ENCODE measurements at places on chromosomes 12 and 14. TPM values are rescaled to one million over a fixed set of nuclear protein-coding genes. Genes with fewer than 3 reads are reported as not detected.

Gene SYNDIG1L
- 0.15 TPM for total RNA-seq

GRCh38 chr14:99321955-99322730 lies 50.1 kb upstream of the BCL11B start:
- H3K36me3 ChIP-seq, result no peaks in the 10 kb centered on the region
- DNase-seq, result no peak
- no peaks in the 10 kb centered on the region for H3K4me1 ChIP-seq
- H3K27ac ChIP-seq, result no peak overlapping the region
- peaks cover 26% of the 10 kb centered on the region for H3K27me3 ChIP-seq
- no peak overlapping the region for H3K4me3 ChIP-seq

Gene ALDH2
- 302 TPM for total RNA-seq

GRCh38 chr12:109433618-109434017 lies 43.5 kb downstream of the KCTD10 start:
- H3K4me1 ChIP-seq, result peaks cover 13% of the 10 kb centered on the region
- H3K27me3 ChIP-seq, result no peaks in the 10 kb centered on the region
- H3K36me3 ChIP-seq, result no peaks in the 10 kb centered on the region
- peak overlapping the region; percentile 47 for H3K27ac ChIP-seq
- DNase-seq, result peak; percentile 19

Gene OTOGL
- total RNA-seq, result 0.23 TPM

- no peaks in the 10 kb centered on the region for H3K36me3 ChIP-seq
- DNase-seq, result no peak
- no peaks in the 10 kb centered on the region for H3K27me3 ChIP-seq
- H3K4me1 ChIP-seq, result no peaks in the 10 kb centered on the region
Observed at GRCh38 chr12:30847259-30847658, 79.3 kb upstream of the TSPAN11 start.

Gene BCL11B
- total RNA-seq, result 0.09 TPM

Gene TMEM116
- total RNA-seq, result 44.4 TPM

DNA sequence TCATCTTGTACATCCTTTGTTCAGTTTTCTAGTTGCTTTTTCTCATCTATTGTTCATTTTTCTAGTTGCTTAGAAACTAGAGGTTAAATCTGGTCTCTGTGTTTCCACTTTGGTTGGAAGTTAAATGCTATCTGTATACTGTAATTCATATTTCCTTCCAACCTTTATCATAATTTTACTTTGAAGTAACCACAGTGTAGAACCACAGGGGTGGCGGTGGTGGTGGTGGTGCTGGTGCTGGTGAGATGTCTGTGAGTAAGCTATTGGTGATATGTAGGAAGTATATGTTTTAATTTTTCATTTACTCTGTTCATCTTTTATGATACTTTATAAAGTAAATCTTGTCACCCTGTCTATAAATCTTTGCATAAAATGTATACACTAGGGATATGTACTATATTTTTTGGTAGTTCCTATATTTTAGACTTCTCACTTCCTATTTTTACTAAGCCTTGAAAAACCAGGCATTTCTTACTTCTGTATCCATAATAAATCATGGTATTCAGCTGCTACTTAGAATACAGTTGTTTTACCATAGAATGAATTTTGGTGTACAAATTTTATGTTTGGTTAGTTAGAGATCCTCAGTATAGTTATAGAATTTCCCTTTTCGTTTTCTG lies 31.9 kb downstream of the CCDC91 start:
- H3K27ac ChIP-seq, result no peak overlapping the region
- no peaks in the 10 kb centered on the region for H3K27me3 ChIP-seq
- H3K4me1 ChIP-seq, result peaks cover 25% of the 10 kb centered on the region
- DNase-seq, result no peak

- no peak overlapping the region for H3K4me3 ChIP-seq
- H3K27ac ChIP-seq, result no peak overlapping the region
- peaks cover 34% of the 10 kb centered on the region for H3K36me3 ChIP-seq
- no peaks in the 10 kb centered on the region for H3K27me3 ChIP-seq
- DNase-seq, result no peak
Observed at GRCh38 chr14:103749860-103750259, 34.2 kb downstream of the ZFYVE21 start.

- H3K27me3 ChIP-seq, result no peaks in the 10 kb centered on the region
- H3K4me3 ChIP-seq, result no peak overlapping the region
- H3K27ac ChIP-seq, result no peak overlapping the region
Observed at GRCh38 chr12:29528161-29528560, 30.7 kb upstream of the OVCH1 start.

DNA sequence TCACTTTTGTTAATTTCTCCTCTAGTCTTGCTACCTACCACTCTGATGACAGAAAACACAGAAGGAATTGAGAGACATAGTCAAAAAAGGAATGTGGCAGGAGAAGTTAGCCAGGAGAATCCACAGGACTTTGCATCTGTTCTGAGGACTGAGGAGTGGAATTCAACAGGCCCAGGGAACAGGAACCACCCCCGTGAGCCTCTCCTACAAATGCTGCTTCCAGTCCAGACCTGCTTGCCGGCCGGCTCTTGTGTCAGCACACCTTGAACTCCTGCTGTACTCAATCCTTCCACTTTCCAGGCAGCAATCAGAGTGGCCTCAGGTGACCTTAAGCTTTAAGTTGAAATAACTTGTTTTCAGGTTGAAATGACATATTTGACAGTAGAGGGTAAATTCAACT lies 903.1 kb downstream of the BCL11B start:
- H3K27me3 ChIP-seq, result no peaks in the 10 kb centered on the region
- no peak overlapping the region for H3K27ac ChIP-seq
- DNase-seq, result no peak
- H3K4me3 ChIP-seq, result no peak overlapping the region
- no peaks in the 10 kb centered on the region for H3K4me1 ChIP-seq
- no peaks in the 10 kb centered on the region for H3K36me3 ChIP-seq

Gene SOX5
- 3.3 TPM for total RNA-seq

GRCh38 chr14:89175881-89176799 lies 240.9 kb downstream of the FOXN3 start:
- no peaks in the 10 kb centered on the region for H3K27me3 ChIP-seq
- H3K4me3 ChIP-seq, result no peak overlapping the region
- H3K36me3 ChIP-seq, result no peaks in the 10 kb centered on the region
- no peak overlapping the region for H3K27ac ChIP-seq

GRCh38 chr14:51704545-51704944 lies 52.8 kb downstream of the FRMD6 start:
- H3K27ac ChIP-seq, result no peak overlapping the region
- peaks cover 17% of the 10 kb centered on the region for H3K36me3 ChIP-seq
- H3K4me1 ChIP-seq, result no peaks in the 10 kb centered on the region
- no peak for DNase-seq
- H3K4me3 ChIP-seq, result no peak overlapping the region

Gene CPNE8
- 6.9 TPM for total RNA-seq

- H3K27me3 ChIP-seq, result no peaks in the 10 kb centered on the region
- DNase-seq, result no peak
- no peak overlapping the region for H3K4me3 ChIP-seq
- no peaks in the 10 kb centered on the region for H3K36me3 ChIP-seq
Observed at GRCh38 chr14:79251278-79251677, 960.0 kb downstream of the DIO2 start.

DNA sequence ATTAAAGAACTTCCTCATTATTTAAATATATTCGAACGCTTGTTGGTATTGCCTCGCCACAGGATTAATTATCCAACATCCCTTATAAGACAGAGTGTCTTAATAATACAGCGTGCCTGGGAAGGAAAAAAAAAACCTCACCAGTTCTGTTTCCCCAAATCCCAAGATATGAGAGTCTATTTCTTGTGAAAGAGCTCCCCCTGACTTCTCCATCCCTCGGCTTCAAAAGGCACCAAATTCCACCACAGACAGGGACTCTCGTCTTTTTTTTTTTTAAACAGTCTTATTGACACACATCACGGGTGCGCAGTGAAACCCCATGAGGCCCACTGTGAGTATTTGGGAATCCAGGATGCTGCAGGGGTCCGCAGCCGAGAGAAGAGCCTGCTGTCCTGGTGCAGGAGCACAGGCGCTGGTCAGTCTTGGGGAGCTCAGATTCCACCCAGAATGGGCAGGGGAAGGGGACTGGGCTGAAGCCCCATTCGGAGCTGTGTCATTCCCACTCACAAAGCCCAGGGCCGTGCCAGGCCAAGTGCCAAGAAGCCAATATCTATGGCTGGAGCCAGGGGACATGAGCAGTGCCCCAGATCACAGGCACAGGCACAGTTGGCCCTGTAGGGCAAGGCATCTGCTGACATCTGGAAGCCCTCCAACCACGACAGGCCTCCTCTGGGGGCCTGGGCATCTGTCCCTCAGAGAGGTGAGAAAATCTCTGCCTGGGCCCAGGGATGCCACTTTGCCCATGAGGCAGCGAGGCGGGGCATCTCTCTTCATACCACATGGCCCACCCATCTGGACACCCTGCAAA lies 71.9 kb downstream of the BCL11B start:
- peaks cover 19% of the 10 kb centered on the region for H3K27me3 ChIP-seq
- no peaks in the 10 kb centered on the region for H3K4me1 ChIP-seq
- DNase-seq, result peak; percentile 25
- no peak overlapping the region for H3K27ac ChIP-seq
- no peak overlapping the region for H3K4me3 ChIP-seq

- H3K27ac ChIP-seq, result no peak overlapping the region
- H3K4me1 ChIP-seq, result peaks cover 2% of the 10 kb centered on the region
- no peak overlapping the region for H3K4me3 ChIP-seq
Observed at GRCh38 chr12:50525422-50525821, 20.6 kb downstream of the DIP2B start.

- no peaks in the 10 kb centered on the region for H3K36me3 ChIP-seq
- H3K4me1 ChIP-seq, result no peaks in the 10 kb centered on the region
- DNase-seq, result no peak
Observed at GRCh38 chr12:19726122-19726521, 286.8 kb downstream of the AEBP2 start.

DNA sequence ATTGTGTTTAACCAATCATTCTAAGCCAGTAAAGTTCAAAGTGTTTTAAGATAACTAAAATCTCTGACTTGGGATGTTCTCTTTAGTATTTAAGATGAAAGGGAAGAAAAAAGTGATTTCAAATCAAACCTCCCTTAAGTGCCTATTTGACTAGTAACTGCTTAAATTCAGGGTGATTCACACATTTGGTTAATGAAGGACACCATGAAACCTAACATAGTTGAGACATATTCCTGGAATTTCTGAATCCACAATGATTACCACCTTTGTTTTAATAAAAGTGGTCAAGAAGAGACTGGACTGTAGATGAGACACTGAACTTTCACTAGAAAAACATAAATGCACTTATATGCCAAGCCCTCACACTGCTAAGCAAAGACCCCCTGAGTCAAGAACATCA lies 138.7 kb downstream of the MED13L start:
- no peak overlapping the region for H3K4me3 ChIP-seq
- H3K27me3 ChIP-seq, result no peaks in the 10 kb centered on the region

Gene CACNA1C
- total RNA-seq, result 192 TPM

Gene CHGA
- not detected for total RNA-seq

GRCh38 chr12:47824198-47824597 lies 4.5 kb upstream of the HDAC7 start:
- DNase-seq, result no peak
- H3K4me3 ChIP-seq, result no peak overlapping the region
- H3K27me3 ChIP-seq, result no peaks in the 10 kb centered on the region
- peak overlapping the region; percentile 99 for H3K27ac ChIP-seq

- peaks cover 3% of the 10 kb centered on the region for H3K27me3 ChIP-seq
- H3K36me3 ChIP-seq, result no peaks in the 10 kb centered on the region
- no peak overlapping the region for H3K4me3 ChIP-seq
Observed at GRCh38 chr14:49461529-49462401, 124.4 kb downstream of the RPS29 start.

DNA sequence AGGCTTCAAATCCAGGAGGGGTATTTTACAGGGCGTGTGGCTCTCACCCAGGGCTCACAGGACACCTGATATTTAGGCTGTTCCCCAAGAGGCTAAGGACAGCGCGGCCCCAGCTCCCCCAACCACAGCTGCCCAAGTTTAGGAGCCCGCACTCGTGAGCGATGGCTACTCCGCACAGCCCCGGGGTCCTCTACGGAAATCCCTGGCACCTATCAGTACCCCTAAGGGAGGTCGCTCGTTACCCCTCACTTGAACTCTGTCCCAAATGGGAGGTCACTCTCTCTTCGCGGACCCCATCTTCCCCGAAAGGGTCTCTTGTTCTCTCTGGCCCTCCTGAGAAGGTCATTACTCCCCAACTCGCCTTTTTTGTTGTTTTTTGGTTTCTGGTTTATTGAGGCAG lies 708 bp upstream of the P2RX4 start:
- peaks cover 10% of the 10 kb centered on the region for H3K4me1 ChIP-seq
- no peak overlapping the region for H3K27ac ChIP-seq
- H3K27me3 ChIP-seq, result no peaks in the 10 kb centered on the region
- no peaks in the 10 kb centered on the region for H3K36me3 ChIP-seq
- DNase-seq, result no peak

Gene DACT1
- 1.3 TPM for total RNA-seq

Gene EXOC3L4
- total RNA-seq, result 0.47 TPM

DNA sequence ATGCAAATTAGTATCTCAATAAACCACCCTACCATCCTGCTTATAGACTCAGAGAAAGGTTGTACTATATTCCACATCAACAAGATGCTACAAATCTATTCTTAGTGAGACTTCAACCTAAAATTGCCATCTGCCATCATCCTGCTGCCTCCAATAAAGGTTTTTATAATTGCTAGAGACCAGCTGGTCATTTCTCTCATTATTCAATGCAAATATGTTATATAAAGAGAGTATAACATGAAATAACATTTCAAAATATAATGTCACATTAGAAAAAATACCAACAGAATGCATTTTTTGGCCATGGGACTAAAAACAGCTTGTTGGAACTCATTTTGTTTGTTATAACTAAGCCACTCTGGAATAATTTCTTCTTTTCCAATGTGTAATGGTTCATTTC lies 247.3 kb downstream of the LRIG3 start:
- no peaks in the 10 kb centered on the region for H3K4me1 ChIP-seq
- no peaks in the 10 kb centered on the region for H3K36me3 ChIP-seq
- no peak overlapping the region for H3K4me3 ChIP-seq
- no peaks in the 10 kb centered on the region for H3K27me3 ChIP-seq
- H3K27ac ChIP-seq, result no peak overlapping the region
- DNase-seq, result no peak

Gene HHIPL1
- 1.4 TPM for total RNA-seq

GRCh38 chr12:6345319-6346091 lies 3.6 kb upstream of the TNFRSF1A start:
- peak overlapping the region; percentile 49 for H3K27ac ChIP-seq
- DNase-seq, result no peak
- H3K4me1 ChIP-seq, result peaks cover 68% of the 10 kb centered on the region
- H3K27me3 ChIP-seq, result no peaks in the 10 kb centered on the region

DNA sequence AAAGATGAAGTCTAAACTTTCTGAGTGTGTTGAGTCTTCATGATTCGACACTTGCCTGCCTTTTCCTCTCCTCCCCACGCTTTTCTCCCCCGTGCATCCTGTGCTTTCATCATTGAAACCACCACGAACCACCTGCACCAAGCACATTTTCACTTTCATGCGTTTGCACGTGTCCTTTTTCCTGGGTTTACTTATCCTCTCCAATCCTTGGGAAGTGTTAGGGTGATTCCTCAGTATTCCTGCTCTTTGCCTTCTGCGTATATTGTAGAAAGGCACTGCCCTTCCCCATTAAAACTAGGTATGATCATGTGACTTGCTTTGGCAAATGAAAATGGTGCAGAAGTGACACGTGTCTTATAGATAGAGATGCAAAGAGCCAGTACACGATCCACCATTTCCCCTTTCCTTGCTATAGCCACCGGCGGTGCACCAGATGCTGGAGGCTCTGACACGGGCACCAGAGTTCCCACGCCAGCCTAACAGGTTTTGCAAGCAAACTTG lies 106.6 kb downstream of the BRMS1L start:
- no peaks in the 10 kb centered on the region for H3K36me3 ChIP-seq
- DNase-seq, result no peak
- H3K27me3 ChIP-seq, result peaks cover 6% of the 10 kb centered on the region
- no peak overlapping the region for H3K27ac ChIP-seq

- H3K27me3 ChIP-seq, result no peaks in the 10 kb centered on the region
- no peaks in the 10 kb centered on the region for H3K4me1 ChIP-seq
- no peak for DNase-seq
Observed at GRCh38 chr12:69002969-69003368, 70.0 kb upstream of the CPM start.

Measured in heart right ventricle (tissue), 16 donors.